ENCODE measurements at places on chromosomes 3 and 15. TPM values are rescaled to one million over a fixed set of nuclear protein-coding genes. Genes with fewer than 3 reads are reported as not detected.

SLC6A11 gene
- not detected for total RNA-seq

DNA sequence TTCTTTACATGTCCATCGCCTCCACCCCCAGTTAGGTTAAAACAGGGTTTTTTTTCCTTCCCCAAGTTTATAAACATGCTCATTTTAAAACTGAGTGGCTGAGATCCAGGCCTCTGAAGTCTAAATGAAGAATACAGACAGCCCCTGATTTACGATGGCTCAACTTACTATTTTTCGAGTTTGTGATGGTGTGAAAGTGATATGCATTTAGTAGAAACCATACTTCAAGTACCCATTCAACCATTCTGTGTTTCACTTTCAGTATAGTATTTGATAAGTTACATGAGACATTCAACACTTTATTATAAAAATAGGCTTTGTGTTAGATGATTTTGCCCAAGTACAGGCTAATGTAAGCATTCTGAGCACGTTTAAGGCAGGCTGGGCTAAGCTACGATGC lies 30.5 kb upstream of the GNB5 start:
- H3K36me3 ChIP-seq = no peaks in the 10 kb centered on the region
- no peak overlapping the region for H3K4me3 ChIP-seq
- DNase-seq = no peak
- H3K4me1 ChIP-seq = no peaks in the 10 kb centered on the region
- H3K27ac ChIP-seq = no peak overlapping the region

RAD51 gene
- not detected for total RNA-seq

- DNase-seq = no peak
- no peaks in the 10 kb centered on the region for H3K27me3 ChIP-seq
- H3K4me3 ChIP-seq = no peak overlapping the region
- H3K36me3 ChIP-seq = no peaks in the 10 kb centered on the region
- no peak overlapping the region for H3K27ac ChIP-seq
These were observed 56.0 kb upstream of the SLC4A7 start for GRCh38 chr3:27540231-27540630.

STT3B gene
- total RNA-seq = 126 TPM

- no peak overlapping the region for H3K4me3 ChIP-seq
- no peaks in the 10 kb centered on the region for H3K4me1 ChIP-seq
- H3K36me3 ChIP-seq = no peaks in the 10 kb centered on the region
- H3K27me3 ChIP-seq = no peaks in the 10 kb centered on the region
- no peak for DNase-seq
- H3K27ac ChIP-seq = no peak overlapping the region
These were observed 6.9 kb upstream of the CX3CR1 start for GRCh38 chr3:39286771-39287170.

- H3K36me3 ChIP-seq = no peaks in the 10 kb centered on the region
- no peak overlapping the region for H3K4me3 ChIP-seq
- DNase-seq = no peak
- no peak overlapping the region for H3K27ac ChIP-seq
These were observed 949.4 kb downstream of the ROBO1 start for GRCh38 chr3:78818161-78818985.

DNA sequence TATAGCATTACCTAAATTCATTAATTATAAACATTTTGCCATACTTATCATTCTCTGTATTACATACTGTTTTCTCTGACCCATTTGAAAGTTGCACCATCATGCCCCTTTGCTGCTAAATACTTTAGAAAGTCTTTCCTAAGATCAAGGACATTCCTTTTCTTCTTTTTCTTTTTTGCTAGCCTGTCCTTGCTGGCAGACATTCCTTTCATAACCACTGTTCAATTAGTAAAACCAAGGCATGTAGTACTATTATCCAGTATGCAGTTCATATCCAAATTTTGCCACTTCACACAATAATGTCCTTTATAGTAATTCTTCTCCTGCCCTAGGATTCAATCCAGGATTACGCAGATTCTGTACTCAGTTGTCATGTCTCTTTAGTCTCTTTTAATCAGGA lies 321.0 kb upstream of the C2CD4B start:
- DNase-seq = no peak
- no peaks in the 10 kb centered on the region for H3K4me1 ChIP-seq
- H3K4me3 ChIP-seq = no peak overlapping the region
- no peaks in the 10 kb centered on the region for H3K27me3 ChIP-seq
- no peak overlapping the region for H3K27ac ChIP-seq

IL5RA gene
- not detected for total RNA-seq

DNA sequence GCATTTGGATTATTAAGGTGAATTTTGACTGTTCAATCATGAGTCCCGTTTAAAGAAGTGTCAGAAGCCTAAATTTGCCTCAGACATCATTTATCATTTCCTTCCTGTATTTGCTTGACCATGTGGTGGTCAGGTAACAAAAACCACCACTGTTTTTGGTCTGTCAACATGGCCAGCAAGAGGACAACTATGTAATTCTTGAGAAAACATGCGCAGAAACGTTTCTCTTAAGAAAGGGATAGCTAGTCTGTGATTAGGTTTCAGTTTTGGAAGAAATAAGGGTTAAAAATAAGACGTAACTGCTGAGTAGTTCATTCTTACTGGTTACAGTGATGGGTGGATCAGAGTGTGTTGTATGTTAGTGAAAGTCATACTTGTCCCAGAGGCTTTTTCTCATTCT lies 204.5 kb downstream of the AKAP13 start:
- DNase-seq = no peak
- H3K4me1 ChIP-seq = peaks cover 68% of the 10 kb centered on the region
- H3K27me3 ChIP-seq = no peaks in the 10 kb centered on the region

GOLGA6L25 gene
- not detected for total RNA-seq

TOMM70 gene
- total RNA-seq = 30.3 TPM

- peak overlapping the region; percentile 82 for H3K4me3 ChIP-seq
- no peak for DNase-seq
- H3K36me3 ChIP-seq = no peaks in the 10 kb centered on the region
These were observed 24.4 kb downstream of the NR2F2 start for GRCh38 chr15:96354731-96355567.

GRCh38 chr15:25239471-25240345 lies 199.1 kb downstream of the UBE3A start:
- H3K4me1 ChIP-seq = no peaks in the 10 kb centered on the region
- no peaks in the 10 kb centered on the region for H3K36me3 ChIP-seq
- H3K27ac ChIP-seq = no peak overlapping the region
- no peak for DNase-seq

DNA sequence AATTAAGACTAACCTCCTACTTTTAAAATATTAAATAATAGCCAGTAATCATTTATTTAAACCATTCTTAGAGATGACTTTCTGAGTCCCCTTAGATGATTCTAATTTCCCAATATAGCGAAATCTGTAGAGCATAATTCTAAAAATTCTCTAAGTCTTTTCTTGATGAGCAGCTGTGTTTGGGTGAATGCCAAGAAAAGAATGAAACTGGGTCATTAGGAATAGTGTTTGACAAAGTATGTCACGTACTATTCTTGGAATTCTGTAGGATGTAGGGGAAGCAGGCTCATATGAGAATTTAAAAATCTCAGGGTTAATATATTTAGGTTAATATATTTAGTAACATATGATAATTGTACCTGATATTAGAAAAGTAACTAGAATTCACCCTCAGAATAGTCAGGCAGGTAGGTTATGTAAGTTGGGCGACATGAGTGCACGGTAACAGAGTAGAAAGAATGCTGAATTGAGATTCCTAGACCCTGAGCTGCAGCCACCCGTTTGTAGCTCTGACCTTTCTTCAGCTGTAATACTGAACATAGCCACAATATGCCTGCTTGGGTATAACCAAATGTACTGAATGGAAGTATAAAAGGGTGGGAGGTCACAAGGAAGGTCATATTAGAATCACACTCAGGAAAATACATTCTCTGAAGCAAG lies 524.3 kb downstream of the UNC13C start:
- no peaks in the 10 kb centered on the region for H3K27me3 ChIP-seq
- no peak overlapping the region for H3K4me3 ChIP-seq

GRCh38 chr3:130354430-130354829 lies 9.0 kb downstream of the COL6A5 start:
- H3K36me3 ChIP-seq = no peaks in the 10 kb centered on the region
- no peaks in the 10 kb centered on the region for H3K27me3 ChIP-seq
- no peak for DNase-seq
- H3K4me1 ChIP-seq = no peaks in the 10 kb centered on the region

- no peaks in the 10 kb centered on the region for H3K4me1 ChIP-seq
- no peak for DNase-seq
- no peak overlapping the region for H3K4me3 ChIP-seq
- H3K27me3 ChIP-seq = no peaks in the 10 kb centered on the region
- H3K27ac ChIP-seq = no peak overlapping the region
These were observed 31.6 kb upstream of the CERS3 start for GRCh38 chr15:100560323-100560722.

- H3K4me3 ChIP-seq = no peak overlapping the region
- H3K27me3 ChIP-seq = no peaks in the 10 kb centered on the region
- H3K27ac ChIP-seq = no peak overlapping the region
- no peak for DNase-seq
These were observed 26.0 kb upstream of the CA12 start for GRCh38 chr15:63407612-63408011.

PLXND1 gene
- 207 TPM for total RNA-seq

DNA sequence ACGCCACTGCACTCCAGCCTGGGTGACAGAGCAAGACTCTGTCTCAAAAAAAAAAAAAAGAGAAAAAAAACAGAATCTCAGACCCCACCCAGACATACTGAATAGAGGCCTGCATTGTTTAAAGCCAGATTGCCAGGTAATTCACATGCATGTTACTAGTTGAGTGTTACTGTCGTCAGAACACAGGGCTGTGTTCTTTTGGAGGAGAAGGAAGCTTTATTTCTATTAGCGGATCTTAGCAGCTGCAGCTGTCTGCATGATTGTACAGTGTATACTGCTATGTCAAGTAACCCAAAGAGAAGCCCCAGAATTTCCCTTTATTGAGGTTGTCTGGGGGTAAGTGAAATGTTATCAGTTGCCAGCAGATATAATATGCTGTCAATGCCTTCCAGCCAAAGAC lies 496.6 kb upstream of the NAALADL2 start:
- H3K36me3 ChIP-seq = no peaks in the 10 kb centered on the region
- no peaks in the 10 kb centered on the region for H3K27me3 ChIP-seq
- H3K4me1 ChIP-seq = no peaks in the 10 kb centered on the region

- no peaks in the 10 kb centered on the region for H3K36me3 ChIP-seq
- no peaks in the 10 kb centered on the region for H3K27me3 ChIP-seq
- no peak for DNase-seq
- H3K27ac ChIP-seq = no peak overlapping the region
- no peak overlapping the region for H3K4me3 ChIP-seq
These were observed 7.5 kb downstream of the MORF4L1 start for GRCh38 chr15:78880242-78880533.

DNA sequence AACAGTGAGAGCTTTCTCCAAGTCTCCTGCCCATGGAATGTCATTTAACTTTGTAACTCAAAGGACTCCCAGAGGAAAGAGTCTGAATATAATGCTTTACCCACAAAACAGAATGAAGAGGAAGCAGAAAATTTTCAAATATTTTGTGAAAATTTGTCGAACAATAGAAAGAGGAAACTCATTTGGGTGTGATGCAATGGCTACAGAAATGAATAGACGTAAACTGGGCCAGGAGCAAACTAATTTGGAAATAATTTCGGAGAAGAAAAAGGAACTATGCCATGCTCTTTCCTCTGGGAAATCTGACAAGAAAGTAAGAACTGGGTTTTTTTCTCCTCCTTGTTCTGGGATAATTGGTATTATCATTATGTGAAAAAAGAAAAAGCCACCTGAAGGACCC lies 11.2 kb upstream of the SUMF1 start:
- no peak for DNase-seq
- no peak overlapping the region for H3K27ac ChIP-seq
- peaks cover 14% of the 10 kb centered on the region for H3K4me1 ChIP-seq
- H3K4me3 ChIP-seq = no peak overlapping the region

GRCh38 chr15:56602253-56602652 lies 131.1 kb downstream of the ZNF280D start:
- no peaks in the 10 kb centered on the region for H3K36me3 ChIP-seq
- H3K4me3 ChIP-seq = no peak overlapping the region
- H3K4me1 ChIP-seq = no peaks in the 10 kb centered on the region
- no peak overlapping the region for H3K27ac ChIP-seq
- no peak for DNase-seq

DNA sequence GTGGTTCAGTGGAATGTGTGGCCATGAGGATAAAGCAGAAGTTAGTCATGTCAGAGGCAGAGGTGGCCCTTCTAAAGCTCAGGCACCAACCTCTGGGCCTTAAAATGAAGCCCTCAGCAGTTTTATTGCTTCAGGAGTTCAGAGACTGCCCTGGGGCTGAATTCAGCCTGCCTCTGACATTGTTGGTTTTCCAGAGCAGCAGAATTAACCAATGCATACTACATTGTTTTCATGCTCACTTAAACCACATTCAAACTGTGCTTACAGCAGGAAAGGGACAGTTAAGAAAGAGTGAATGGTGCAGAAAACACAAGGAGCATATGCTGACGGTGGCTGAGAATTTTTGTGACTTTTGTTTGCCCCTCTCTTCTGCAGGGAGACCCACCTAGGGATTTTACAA lies 320.2 kb downstream of the CHST2 start:
- H3K36me3 ChIP-seq = no peaks in the 10 kb centered on the region
- H3K4me3 ChIP-seq = no peak overlapping the region
- no peaks in the 10 kb centered on the region for H3K4me1 ChIP-seq
- no peak for DNase-seq

GRCh38 chr15:72155003-72155621 lies 36.9 kb downstream of the SENP8 start:
- H3K27me3 ChIP-seq = no peaks in the 10 kb centered on the region
- DNase-seq = peak; percentile 71

GRCh38 chr3:157493627-157494550 lies 9.3 kb downstream of the VEPH1 start:
- DNase-seq = no peak
- no peaks in the 10 kb centered on the region for H3K4me1 ChIP-seq
- H3K36me3 ChIP-seq = no peaks in the 10 kb centered on the region

DNA sequence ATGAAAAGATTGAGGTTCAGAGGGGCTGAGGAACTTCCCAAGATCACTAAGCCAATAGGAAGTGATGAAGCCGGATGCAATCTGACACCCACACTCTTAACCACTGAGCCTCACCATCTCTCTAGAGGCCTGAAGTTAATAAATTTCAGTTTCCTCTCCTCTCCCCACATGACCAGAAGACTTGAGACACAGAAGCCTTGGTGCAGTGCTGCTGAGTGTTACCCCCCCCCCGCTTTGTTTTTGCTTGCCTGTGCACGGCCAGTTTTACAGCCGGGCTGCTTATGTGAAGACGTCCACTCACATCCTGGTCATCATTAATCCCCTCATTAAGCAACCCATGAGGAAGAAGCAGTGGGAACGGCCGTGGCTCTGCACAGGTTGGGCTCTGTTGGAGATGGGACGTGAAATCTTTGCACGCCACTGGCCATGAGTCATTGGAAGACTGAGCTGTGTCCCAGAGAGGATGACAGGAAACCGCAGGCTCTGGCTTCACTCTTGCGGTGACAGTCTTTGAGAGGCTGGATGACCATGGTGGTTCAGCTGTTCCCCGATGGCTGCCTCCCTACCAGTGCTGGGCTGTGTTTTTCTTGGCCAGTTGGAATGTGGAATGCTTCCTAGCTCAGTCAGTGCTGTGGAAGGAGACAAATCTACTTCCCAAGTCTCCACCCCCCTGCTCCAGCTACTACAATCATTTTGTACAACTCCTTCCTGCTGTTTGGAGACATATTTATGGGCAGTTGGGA lies 232.6 kb upstream of the LRTM1 start:
- H3K4me3 ChIP-seq = no peak overlapping the region
- peak; percentile 19 for DNase-seq
- no peaks in the 10 kb centered on the region for H3K36me3 ChIP-seq
- no peaks in the 10 kb centered on the region for H3K27me3 ChIP-seq

GOLGA6L10 gene
- 3.1 TPM for total RNA-seq
